ENCODE measurements at places on chromosomes 5 and 9. TPM values are rescaled to one million over a fixed set of nuclear protein-coding genes. Genes with fewer than 3 reads are reported as not detected.

The STPG3 gene
- 3.5 TPM for polyA plus RNA-seq

The CA9 gene
- 0.61 TPM for polyA plus RNA-seq

The GLRX gene
- 82.4 TPM for polyA plus RNA-seq

The MYMK gene
- polyA plus RNA-seq = not detected

The SHLD3 gene
- polyA plus RNA-seq = 4.0 TPM

The DNAH5 gene
- polyA plus RNA-seq = 2.9 TPM

The IL5 gene
- polyA plus RNA-seq = 0.16 TPM

The AGXT2 gene
- polyA plus RNA-seq = 74.1 TPM

The LCNL1 gene
- polyA plus RNA-seq = 0.41 TPM

The C5orf58 gene
- 0.49 TPM for polyA plus RNA-seq

The MVB12B gene
- 19.5 TPM for polyA plus RNA-seq

The NMUR2 gene
- polyA plus RNA-seq = 0.14 TPM

The FOXD4L5 gene
- 0.16 TPM for polyA plus RNA-seq

The IFNA6 gene
- polyA plus RNA-seq = not detected

The DBH gene
- 0.94 TPM for polyA plus RNA-seq

The IFNA2 gene
- not detected for polyA plus RNA-seq

The ADAMTS6 gene
- 3.5 TPM for polyA plus RNA-seq

The COL23A1 gene
- polyA plus RNA-seq = 8.5 TPM

The F12 gene
- polyA plus RNA-seq = 4.2 TPM

The ERAP2 gene
- 12.8 TPM for polyA plus RNA-seq

The SEMA4D gene
- 48.9 TPM for polyA plus RNA-seq

The FUT7 gene
- polyA plus RNA-seq = not detected

The TLX3 gene
- not detected for polyA plus RNA-seq

The OR13C5 gene
- polyA plus RNA-seq = not detected

The C5orf52 gene
- not detected for polyA plus RNA-seq

The MAMDC2 gene
- 6.2 TPM for polyA plus RNA-seq

The TRIM23 gene
- polyA plus RNA-seq = 21.7 TPM

The SLCO6A1 gene
- polyA plus RNA-seq = not detected

The TNC gene
- 368 TPM for polyA plus RNA-seq
